Jurkat, Clone E6-1 (cell line): ENCODE measurements at places on chromosomes 6 and 20.

DNA sequence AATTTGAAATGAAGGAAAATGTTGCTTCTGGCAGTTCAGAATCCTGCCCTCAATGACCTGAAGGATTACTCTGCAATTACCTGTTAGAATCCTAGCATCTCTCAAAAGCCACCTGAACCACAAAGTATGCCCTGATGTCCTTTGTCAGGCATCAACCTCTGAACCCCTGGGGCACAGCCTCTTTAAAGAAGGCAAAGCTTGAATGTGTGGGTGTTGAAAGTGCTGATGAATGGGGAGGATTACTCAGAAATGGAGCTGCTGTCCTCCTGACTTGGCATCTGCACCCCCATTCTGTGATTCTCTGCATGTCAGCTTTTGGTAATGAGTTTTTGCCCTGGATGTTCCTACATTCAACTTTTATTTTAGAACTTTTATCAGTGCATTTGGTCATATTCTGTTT, 179.2 kb downstream of the PKHD1 start:
- DNase-seq = no peak

DNA sequence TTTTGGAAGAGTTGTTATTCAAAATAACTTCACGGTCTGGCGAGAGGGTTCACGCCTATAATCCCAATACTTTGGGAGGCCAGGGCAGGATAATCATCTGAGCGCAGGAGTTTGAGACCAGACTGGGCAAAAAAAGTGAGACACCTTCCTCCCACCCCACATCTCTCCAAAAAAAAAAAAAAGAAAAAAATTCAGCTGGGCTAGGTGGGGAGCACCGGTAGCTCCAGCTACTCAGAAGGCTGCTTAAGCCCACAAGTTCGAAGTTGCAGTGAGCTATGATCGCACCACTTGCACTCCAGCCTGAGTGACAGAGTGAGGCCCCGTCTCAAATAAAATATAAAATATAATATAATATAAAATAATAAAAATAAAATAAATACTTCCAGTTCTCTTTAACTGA, 10.4 kb downstream of the OR2B2 start:
- no peak for DNase-seq

DNA sequence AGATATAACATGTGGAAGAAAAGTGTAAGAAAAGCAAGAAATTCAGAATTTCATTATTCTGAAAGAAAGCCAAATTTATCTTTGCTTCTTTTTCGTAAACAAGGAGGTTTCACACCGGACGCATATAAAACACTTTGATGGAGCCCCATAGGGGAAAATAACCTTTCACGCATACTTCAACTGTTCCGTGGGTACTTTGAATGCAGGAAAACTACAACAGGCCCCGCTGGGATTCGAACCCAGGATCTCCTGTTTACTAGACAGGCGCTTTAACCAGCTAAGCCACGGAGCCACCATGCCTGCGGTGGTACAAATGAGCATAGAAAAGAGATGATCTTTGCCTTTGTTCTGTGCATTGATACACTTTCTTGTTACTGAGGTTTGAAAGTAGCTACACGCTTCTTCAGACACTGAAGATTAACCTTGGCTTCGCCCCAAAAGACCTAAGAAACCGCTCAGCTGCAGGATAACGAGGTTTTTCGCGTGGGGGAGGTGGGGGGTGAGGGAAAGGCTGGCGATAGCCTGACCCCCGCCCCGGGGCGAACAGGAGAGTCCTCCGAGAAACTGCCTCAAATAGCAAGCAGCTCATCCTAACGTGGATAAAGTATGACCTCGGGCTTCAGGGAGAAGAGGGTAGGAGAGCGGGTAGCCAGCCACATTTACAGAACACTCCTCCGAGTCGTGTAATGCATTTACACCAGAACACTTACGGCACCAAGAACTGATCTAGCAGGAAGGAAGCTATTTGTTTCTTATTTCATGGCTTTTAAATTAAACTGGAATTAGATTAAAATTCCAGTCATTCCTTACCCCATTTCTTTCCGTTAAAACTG, 5.3 kb upstream of the HMGN4 start:
- peak; percentile 94 for DNase-seq

GRCh38 chr6:150072201-150072600, 3.3 kb upstream of the ULBP3 start:
- DNase-seq = no peak

- no peak for DNase-seq
Measured at GRCh38 chr6:16069222-16069621, 59.7 kb upstream of the MYLIP start.

DNA sequence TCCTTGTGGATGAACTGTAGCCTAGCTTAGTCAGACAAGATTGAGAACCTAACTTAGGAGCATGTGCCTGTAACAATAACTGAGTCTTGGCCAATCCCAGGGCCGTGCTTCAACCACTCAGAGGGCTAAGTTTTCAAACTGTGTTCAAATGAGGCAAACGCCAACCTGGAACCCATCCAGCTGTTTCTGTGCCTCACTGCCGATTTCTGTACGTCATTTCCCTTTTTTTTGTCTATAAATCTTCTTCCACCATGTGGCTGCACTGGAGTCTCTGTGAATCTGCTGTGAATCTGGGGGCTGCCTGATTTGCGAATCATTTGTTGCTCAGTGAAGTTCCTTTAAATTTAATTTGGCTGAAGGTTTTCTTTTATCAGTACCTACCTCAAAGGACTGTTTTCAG, 115.0 kb upstream of the CHD6 start:
- DNase-seq = no peak

DNA sequence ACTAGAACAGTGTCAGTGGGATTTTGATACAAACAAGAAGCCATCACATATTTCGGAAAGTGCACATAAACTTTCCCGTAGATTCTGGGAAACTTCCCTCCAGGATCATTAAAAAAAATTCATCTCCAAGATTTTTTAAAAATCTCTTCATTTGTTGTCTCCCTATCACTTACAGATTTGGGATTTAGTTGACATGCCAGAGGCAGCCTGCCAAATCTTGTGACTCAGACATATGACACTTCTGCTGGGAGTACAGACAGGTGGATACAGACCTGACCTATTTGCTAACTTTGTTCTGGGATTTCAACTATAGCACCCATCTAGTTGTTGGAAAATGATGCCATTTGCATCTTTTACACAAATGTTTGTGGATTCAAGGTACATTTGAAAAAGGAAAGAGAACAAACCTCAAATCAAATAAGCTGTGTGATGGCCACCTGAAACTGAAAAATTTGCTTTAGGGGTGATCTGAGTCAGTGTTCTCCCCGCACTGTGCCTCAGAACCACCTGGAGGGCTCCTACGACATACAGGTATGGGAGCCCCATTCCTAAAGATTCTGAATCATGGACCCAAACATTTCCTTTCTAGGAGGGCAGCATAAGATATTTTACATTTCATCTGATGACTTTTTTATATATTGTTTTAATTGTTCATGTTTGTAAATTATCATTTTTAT, 21.9 kb upstream of the CD2AP start:
- DNase-seq = no peak

DNA sequence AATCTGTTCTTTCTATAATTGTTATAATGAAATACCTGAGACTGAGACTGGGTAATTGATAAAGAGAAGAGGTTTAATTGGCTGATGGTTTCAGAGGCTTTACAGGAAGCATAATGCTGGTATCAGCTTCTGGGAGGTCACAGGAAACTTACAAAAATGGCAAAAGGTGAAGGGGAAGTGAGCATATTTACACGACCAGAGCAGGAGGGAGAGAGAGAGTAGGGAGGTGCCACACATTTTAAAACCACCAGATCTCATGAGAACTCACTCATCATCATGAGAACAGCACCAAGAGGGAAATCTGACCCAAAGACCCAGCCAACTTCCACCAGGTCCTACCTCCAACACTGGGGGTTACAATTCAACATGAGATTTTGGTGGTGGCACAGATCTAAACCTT, 2.6 kb upstream of the SIRPB1 start:
- DNase-seq = peak; percentile 49
